Mucosa of descending colon (tissue), 3 donors: ENCODE measurements at places on chromosomes 4 and X.

GRCh38 chrX:29422034-29422433, 793.3 kb upstream of the MAGEB2 start:
- no peak for DNase-seq

GRCh38 chr4:42284030-42284429, 113.3 kb upstream of the SHISA3 start:
- DNase-seq, result no peak

DNA sequence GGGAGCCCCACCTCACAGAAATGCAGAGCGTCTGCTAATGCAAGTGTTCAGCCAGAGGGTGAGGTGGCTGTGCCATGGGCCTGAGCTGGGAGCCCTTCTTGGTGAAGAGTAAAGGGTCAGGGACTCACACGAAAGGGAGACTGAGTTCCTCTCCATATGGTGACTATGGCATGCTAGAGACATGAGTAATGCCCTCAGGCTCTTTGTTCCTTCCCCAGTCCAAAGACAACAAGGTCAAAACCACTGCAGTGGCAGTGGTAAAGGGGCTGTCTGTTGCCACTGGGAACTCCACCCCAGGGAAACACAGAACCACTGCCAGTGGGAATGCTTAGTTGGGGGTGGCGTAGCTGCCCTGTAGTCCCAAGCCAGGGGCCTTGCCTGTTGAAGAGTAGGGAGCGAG, 22.4 kb downstream of the RAB40AL start:
- DNase-seq, result no peak

GRCh38 chr4:127155555-127155954, 477.2 kb upstream of the INTU start:
- DNase-seq, result no peak

- DNase-seq, result no peak
Measured at GRCh38 chr4:138892483-138893407, 122.8 kb upstream of the NOCT start.

DNA sequence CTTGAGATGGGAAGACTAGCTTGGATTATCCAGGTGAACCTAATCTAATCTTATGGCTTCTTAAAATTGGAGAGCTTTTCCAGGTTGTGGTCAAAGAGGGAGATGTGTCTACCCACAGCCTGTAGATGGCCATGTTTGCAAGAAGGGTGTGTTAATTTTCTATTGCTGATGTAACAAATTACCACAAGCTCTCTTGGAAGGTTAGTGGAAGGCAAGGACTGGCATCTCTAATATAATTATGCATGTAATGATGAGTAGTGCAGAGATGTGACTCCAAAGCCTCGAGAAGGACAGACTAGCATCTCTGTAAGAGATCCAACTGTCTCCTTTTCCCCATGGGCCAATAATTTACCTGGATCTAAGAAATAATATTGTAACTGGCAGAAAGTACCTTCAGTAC, 3.2 kb upstream of the ADH1B start:
- DNase-seq, result no peak

- no peak for DNase-seq
Measured at GRCh38 chr4:19756661-19757060, 495.0 kb upstream of the SLIT2 start.

- no peak for DNase-seq
Measured at GRCh38 chr4:20279381-20279780, 27.7 kb downstream of the SLIT2 start.

GRCh38 chr4:9925750-9926439, 95.4 kb downstream of the SLC2A9 start:
- no peak for DNase-seq

GRCh38 chrX:47683829-47684205, 24.8 kb upstream of the UXT start:
- DNase-seq, result no peak

DNA sequence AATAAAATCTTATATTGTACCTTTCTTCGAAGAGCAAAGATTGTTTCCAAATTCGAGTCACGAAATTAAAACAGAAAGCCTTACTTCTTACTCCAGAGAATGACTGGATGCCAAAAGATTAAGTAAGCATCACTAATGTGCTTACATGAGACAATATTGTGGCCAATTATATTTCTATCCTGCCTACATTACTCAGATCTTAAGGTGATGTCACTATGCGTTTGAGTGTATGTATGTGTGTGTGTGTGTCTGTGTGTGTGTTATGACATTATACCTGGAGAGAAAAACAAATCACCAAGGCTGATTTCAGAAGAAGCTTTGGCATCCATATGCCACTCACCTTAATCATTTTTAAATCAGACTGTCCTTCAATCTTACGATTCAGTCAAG, 556.3 kb downstream of the PPARGC1A start:
- no peak for DNase-seq

GRCh38 chr4:44448521-44449461, at the start of gene KCTD8:
Gene KCTD8 (minus strand): TSS chr4:44448809.
- peak; percentile 71 for DNase-seq

- no peak for DNase-seq
Measured at GRCh38 chrX:68419975-68420374, 13.3 kb downstream of the OPHN1 start.

DNA sequence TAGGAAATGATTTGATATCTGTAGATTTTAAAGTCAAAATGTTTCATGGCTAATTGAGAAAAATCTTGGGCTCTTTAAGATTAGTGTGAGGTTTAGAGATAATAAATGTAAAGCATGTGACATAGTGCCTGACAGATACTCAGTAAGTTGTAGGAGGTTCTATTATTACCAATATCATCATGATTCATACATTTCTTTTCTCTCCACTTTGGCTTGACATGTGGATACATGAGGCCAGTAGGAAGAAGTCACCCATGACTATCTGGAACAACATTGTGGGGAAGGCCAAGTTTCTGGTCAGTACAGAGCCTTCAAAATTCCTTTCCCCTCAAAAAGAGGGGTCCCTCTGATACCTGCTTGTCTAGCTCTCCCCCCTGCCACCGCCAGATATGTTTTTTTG, 91.2 kb upstream of the SORBS2 start:
- DNase-seq, result no peak

DNA sequence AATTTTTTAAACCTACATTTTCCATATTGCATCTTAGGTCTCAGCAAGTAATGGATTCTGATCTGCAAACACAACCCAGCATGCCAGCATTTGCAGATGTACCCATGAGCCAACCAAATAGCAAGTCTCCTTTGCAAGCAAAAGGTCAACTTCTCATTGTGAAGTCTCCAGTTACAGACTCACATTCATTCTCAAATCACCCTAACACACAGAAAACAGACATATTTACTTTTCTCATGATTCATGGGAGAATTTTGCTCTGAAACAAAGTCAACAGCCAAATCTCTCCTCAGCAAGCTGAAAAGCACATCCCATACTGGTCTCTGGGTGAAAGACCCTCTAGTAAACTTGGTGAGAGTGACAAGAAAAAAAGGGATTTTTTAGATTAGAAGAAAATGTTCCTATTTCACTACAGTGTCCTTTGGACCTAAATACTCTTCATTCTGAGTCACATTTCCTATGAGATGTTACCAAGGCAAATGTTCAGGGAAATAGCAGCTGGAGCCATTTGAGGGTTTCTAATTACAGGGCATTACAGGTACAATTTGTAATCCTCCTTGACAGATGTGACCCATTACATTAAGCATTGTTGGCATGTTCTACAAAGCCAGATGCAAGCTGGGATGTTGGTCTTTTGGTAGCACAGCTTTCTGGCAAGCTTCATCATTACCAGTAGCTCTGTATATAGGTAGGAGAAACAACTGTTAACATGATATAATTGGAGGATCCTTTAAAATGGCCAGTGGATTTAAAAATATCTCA, 383.3 kb downstream of the SMARCA1 start:
- no peak for DNase-seq

DNA sequence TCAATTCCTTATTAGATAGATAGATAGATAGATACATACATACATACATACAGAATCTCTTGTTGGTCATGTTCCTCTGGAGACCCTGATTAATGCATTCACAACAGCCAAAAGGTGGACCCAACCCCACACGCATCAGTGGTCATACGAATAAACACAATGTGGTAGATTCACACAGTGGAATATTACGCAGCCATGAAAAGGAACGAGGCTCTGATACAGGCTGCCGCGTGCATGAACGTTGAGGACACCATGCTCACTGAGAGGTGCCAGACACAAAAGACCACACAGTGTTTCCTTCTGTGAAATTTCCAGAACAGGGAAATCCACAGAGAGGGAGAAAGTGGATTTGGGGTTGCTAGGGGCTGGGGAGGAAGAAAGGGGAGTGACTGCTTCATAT, 136.7 kb downstream of the CRLF2 start:
- no peak for DNase-seq

DNA sequence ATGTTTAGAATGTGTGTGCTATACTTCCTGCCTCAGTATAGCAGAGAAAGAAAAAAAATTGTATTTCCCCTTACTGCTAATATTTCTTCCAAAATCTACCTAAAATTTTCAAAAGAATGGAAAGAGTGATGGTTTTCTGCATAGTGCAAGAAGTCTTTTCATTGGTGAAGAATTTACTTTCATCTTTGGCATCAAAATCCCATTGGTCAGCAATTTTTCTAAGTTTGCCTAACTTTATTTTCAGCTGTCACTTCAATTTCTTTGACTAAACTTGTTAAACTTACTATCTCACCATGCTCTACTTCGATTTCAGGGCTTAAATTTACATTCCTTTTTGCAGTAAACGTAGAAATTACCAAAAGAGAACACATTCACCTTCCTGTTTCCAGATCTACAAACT, 44.5 kb upstream of the MAGEB2 start:
- DNase-seq, result no peak

GRCh38 chr4:142348613-142349021, 497.5 kb downstream of the INPP4B start:
- DNase-seq, result no peak

DNA sequence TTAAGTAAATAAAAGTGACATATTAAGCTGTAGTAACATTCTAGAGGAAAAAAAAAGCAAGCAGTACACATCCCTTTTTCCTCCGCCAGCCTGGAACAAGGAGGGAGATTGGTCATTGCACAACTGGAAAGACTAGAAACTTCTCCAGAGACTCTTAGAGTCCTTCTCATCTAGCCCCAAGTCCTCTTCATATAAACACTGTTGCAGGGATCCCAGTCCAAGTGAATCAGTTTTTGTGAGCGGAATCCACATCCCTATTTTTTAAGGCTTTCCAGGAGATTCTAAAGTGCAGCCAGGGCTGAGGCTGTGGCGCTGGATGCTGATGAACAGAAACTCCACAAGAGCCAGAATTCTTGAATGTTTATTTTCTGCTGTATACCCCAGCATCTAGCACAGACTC, 23.8 kb downstream of the REELD1 start:
- no peak for DNase-seq

DNA sequence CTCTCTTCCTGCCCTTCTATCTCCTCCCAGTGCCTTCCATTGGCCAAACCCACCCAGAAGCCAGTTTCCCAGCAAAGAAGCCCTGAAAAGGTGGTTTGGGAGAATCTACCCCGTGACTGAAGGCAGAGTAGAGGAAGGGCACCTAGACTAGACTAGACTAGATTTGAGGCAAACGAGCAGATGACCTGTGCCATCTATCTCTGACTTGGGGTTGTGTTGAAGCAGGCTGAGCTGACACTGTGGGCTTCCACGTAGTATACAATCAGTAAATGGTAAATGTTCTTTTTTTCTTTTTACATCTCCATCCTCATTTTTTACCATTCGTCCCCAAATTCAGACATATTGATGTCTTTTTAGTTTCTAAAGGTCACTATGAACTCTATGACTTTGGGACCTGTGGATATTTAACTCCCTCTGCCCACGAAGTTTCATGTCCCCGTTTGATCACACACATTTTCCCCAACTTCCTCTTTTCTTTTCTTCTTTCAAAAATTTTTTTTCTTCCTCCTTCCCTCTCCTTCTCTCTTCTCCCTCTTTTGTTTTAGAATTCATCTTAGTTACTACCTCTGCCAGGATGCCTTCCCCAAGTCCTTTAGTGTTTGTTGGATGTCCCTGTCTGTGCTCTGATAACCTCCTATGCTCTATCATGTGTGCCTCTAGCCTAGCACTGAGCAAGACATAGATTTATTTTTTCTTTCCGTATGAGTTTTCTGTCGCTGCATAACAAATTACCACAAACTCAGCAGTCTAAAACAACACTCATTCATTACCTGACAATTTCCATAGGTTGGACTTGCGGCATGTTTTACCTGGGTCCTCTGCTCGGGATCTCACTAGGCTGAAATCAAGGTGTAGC, 6.2 kb upstream of the AFF1 start:
- no peak for DNase-seq
